Breast epithelium (tissue), 4 donors: ENCODE measurements at places on chromosomes 13 and 19.
A peak's percentile ranks its signal among the peaks of the same experiment; 100 is the strongest.

- H3K4me3 ChIP-seq: no peak overlapping the region
- no peak overlapping the region for H3K27ac ChIP-seq
- H3K36me3 ChIP-seq: no peaks in the 10 kb centered on the region
- no peaks in the 10 kb centered on the region for H3K4me1 ChIP-seq
- DNase-seq: no peak
Observed at GRCh38 chr13:89136678-89137077, 1465.5 kb downstream of the SLITRK5 start.

GRCh38 chr13:28530729-28531076, 35.8 kb upstream of the FLT1 start:
- DNase-seq: no peak
- H3K4me1 ChIP-seq: no peaks in the 10 kb centered on the region
- no peaks in the 10 kb centered on the region for H3K27me3 ChIP-seq

DNA sequence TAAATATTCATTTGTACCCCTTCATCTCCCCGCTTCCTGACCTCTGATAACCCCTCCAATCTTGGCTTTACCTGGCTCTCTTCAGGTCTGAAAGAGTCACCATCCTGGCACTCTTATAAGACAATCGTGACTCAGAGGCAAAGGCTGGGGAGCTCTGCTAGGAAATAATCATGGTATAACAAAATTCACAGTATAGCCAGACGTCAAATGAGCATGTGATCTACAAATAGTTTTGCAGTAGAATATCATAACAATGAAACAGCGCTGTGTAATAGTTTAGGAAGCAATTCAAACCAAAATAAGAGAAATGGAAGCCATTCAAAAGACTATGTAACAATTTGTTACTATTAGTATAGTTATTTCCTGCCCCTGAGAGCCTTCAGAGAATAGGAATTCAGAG, 34.2 kb downstream of the RXFP2 start:
- no peaks in the 10 kb centered on the region for H3K36me3 ChIP-seq
- no peak for DNase-seq
- no peak overlapping the region for H3K27ac ChIP-seq
- no peaks in the 10 kb centered on the region for H3K4me1 ChIP-seq
- H3K4me3 ChIP-seq: no peak overlapping the region

- no peak overlapping the region for H3K27ac ChIP-seq
- H3K27me3 ChIP-seq: no peaks in the 10 kb centered on the region
- DNase-seq: no peak
- no peaks in the 10 kb centered on the region for H3K36me3 ChIP-seq
- no peak overlapping the region for H3K4me3 ChIP-seq
Observed at GRCh38 chr19:763181-763580, 12.3 kb downstream of the MISP start.

DNA sequence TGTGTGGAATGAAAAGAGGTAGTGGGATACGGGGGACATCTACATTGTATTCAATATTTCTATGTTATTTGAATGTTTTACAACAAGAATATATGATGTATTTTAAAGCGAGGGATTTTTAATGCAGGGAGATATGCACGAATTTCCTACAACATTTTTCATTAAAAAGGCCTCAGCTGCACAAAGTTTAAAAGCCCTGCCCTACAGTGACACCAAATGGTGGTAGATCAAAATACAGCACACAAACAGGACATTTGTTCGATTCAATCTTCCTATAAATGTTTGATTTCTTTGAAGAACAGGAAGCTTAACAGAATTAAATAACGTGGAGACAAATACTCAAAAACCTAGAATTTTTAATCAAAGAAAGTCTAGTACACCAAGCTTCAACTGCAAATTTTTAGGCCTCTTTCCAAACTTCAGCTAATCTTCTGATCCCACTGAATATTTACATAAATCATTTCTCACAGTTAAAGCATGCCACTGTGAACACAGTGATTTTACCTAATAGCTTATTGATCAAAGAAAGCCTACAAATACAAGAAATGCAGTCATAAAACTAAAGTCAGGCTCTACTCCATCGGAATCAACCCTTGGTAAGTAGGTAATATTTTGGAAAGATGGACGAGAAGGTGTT, 257.2 kb downstream of the DIAPH3 start:
- H3K27me3 ChIP-seq: no peaks in the 10 kb centered on the region
- no peak overlapping the region for H3K27ac ChIP-seq
- no peak for DNase-seq
- no peak overlapping the region for H3K4me3 ChIP-seq
- H3K36me3 ChIP-seq: no peaks in the 10 kb centered on the region
- no peaks in the 10 kb centered on the region for H3K4me1 ChIP-seq

DNA sequence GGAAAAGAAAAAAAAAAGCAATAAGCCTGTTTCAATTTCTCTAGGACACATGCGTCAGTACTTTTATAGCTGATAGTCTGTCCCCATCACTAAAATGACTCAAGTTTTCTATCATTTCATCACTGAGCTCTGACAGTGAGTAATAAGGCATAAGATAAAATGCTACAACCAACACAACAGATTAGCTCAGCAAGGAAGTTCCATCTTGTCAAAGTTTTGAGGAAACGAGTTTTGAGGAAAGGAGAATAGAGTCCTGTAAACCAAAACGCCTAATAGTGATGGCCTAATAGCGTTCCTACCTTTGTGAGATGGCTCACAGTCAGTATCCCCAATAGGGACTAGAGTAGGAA, 145.1 kb downstream of the LACC1 start:
- no peak overlapping the region for H3K4me3 ChIP-seq
- DNase-seq: no peak
- no peaks in the 10 kb centered on the region for H3K36me3 ChIP-seq
- no peak overlapping the region for H3K27ac ChIP-seq
- H3K27me3 ChIP-seq: no peaks in the 10 kb centered on the region

DNA sequence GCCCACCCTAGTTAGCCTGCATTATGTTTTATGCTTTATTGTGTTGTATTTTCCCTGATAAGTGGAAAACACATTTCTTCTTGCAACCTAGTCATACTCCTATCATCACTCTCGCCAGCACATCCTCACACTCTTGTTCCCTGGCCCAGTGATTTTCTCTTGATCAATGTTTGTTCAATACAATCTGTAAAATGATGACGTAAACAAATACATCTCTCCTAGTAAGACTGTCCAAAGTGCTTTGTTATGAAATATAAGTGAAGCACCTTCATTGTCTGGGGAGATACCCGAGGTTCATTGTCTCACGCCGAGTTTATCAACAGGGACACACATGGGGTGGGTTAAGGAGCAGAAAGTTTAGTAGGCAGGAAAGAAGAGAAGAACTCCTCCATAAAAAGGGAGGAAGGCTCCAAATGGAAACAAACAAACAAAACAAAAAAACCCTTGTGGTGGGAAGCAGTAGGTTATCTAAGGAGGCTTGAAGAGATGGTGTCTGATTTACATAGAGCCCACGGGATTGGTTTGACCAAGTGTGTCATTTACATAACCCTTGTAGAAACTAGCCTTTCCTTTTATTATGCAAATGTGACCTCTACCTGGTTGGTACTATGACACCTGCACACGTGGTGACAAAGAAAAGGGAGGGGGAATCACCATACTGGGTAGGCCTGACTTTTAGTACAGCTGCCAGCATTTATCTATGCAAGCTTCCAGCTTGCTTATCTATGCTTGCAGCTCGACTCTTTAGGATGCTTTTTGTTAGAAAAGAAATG, 1317.9 kb upstream of the SPRY2 start:
- DNase-seq: no peak
- no peaks in the 10 kb centered on the region for H3K4me1 ChIP-seq
- H3K27me3 ChIP-seq: no peaks in the 10 kb centered on the region
- no peak overlapping the region for H3K4me3 ChIP-seq

- no peaks in the 10 kb centered on the region for H3K27me3 ChIP-seq
- no peak for DNase-seq
- no peak overlapping the region for H3K27ac ChIP-seq
- no peaks in the 10 kb centered on the region for H3K36me3 ChIP-seq
- no peaks in the 10 kb centered on the region for H3K4me1 ChIP-seq
Observed at GRCh38 chr13:72221276-72221962, 354.4 kb upstream of the DACH1 start.

GRCh38 chr13:66617786-66618185, 612.4 kb downstream of the PCDH9 start:
- no peak overlapping the region for H3K4me3 ChIP-seq
- no peaks in the 10 kb centered on the region for H3K36me3 ChIP-seq
- H3K27ac ChIP-seq: no peak overlapping the region
- H3K4me1 ChIP-seq: no peaks in the 10 kb centered on the region
- no peak for DNase-seq

GRCh38 chr13:34722922-34723321, 219.1 kb upstream of the NBEA start:
- H3K27ac ChIP-seq: no peak overlapping the region
- H3K4me3 ChIP-seq: no peak overlapping the region
- no peak for DNase-seq
- no peaks in the 10 kb centered on the region for H3K27me3 ChIP-seq
- H3K36me3 ChIP-seq: no peaks in the 10 kb centered on the region

- H3K4me1 ChIP-seq: no peaks in the 10 kb centered on the region
- H3K36me3 ChIP-seq: no peaks in the 10 kb centered on the region
- H3K27ac ChIP-seq: no peak overlapping the region
- no peak for DNase-seq
Observed at GRCh38 chr13:78198419-78198818, 279.8 kb upstream of the EDNRB start.

- H3K27me3 ChIP-seq: no peaks in the 10 kb centered on the region
- DNase-seq: no peak
- H3K36me3 ChIP-seq: no peaks in the 10 kb centered on the region
- peak overlapping the region; percentile 100 for H3K27ac ChIP-seq
- H3K4me1 ChIP-seq: no peaks in the 10 kb centered on the region
- H3K4me3 ChIP-seq: peak overlapping the region; percentile 45
Observed at GRCh38 chr19:18282788-18283141, 1.3 kb upstream of the JUND start.

- H3K27ac ChIP-seq: no peak overlapping the region
- H3K36me3 ChIP-seq: no peaks in the 10 kb centered on the region
- no peaks in the 10 kb centered on the region for H3K27me3 ChIP-seq
- DNase-seq: no peak
Observed at GRCh38 chr13:44819245-44819644, 170.0 kb downstream of the NUFIP1 start.

DNA sequence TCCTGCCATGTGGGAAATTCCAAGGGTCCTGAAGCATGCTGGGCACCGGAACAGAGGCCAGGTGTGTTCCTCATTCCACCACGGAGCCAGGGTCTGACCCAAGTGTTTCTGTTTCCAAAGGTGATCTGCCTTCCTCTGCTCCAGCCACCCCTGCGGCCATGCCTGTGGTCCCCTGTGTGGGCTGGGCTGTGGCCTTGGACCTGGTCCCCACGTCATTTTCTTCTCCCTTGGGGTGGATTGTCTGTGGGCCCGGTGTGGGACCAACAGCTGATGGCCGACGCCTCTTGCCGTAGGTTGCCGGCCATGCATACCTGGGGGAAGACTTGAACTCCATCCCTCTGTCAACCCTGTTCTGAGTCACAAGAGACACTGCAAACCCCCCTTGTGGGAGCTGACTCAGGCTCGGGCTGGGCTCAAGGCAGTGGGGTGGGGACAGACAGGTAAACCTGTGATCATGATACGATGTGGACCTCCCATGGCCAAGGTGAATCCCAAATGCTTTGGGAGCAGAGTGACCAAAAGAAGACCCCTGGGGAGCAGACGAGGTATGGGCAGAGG, 35.0 kb downstream of the ATP11A start:
- H3K27ac ChIP-seq: no peak overlapping the region
- H3K4me3 ChIP-seq: no peak overlapping the region
- no peaks in the 10 kb centered on the region for H3K36me3 ChIP-seq
- no peaks in the 10 kb centered on the region for H3K4me1 ChIP-seq

DNA sequence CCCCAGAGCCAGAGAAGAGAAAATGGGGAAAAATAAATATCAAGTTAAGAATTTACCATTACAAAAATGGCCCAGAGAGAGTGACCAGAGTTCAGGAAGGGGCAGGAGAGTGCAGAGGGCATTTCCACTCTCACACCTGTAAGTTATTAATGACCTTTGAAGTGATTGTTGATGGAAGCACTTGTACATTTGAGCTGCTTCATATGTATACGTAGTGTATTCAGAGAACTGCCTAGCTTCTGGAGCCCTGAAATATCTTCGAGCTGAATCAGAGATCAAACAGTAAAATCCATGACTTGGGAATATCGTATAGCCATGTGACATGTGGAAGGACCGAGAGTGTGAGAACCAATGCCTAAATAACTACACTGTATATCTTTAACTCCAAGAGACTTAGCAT, 49.2 kb upstream of the PCCA start:
- no peaks in the 10 kb centered on the region for H3K27me3 ChIP-seq
- H3K4me1 ChIP-seq: no peaks in the 10 kb centered on the region
- no peak overlapping the region for H3K27ac ChIP-seq
- DNase-seq: no peak
- no peaks in the 10 kb centered on the region for H3K36me3 ChIP-seq

DNA sequence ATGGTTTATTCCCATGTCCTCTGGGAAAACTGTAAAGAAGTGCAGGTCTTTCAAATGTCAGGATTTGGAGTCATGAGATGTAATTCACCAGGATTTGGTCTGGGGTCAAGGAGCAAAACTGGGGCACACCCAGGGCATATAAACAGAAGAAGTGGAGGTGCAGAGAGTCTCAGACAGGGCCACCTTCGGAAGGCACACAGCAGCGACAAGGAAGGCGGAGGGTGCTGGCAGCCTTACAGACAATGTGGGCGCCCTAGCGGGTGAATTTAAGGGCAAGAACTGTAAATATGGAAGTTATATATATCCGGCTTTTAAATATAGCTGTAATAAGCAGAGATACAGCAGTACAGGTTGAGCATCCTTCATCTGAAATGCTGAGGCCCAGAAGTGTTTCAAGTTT, 31.2 kb downstream of the DHRS12 start:
- H3K27me3 ChIP-seq: no peaks in the 10 kb centered on the region
- no peaks in the 10 kb centered on the region for H3K36me3 ChIP-seq
- H3K4me1 ChIP-seq: peaks cover 13% of the 10 kb centered on the region
- peak overlapping the region; percentile 97 for H3K27ac ChIP-seq
- no peak for DNase-seq
- H3K4me3 ChIP-seq: no peak overlapping the region

DNA sequence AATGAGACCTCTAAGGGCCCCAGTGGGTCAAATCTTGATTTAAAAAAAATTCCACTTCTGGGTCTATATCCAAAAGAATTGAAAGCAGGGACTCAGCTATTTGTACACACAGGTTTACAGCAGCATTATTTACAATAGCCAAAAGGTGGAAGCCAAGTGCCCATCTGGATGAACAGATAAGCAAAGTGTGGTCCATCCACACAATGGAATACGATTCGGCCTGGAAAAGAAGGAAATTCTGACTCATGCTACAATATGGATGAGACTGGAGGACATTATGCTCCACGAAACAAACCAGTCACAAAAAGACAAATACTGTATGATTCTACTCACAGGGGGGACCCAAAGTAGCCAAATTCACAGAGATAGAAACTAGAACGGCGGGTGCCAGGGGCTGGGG, 76.7 kb downstream of the CACNA1A start:
- no peaks in the 10 kb centered on the region for H3K4me1 ChIP-seq
- no peaks in the 10 kb centered on the region for H3K36me3 ChIP-seq
- no peak for DNase-seq

- H3K27ac ChIP-seq: peak overlapping the region; percentile 69
- no peak overlapping the region for H3K4me3 ChIP-seq
- no peaks in the 10 kb centered on the region for H3K36me3 ChIP-seq
- DNase-seq: no peak
- no peaks in the 10 kb centered on the region for H3K27me3 ChIP-seq
- H3K4me1 ChIP-seq: no peaks in the 10 kb centered on the region
Observed at GRCh38 chr13:24215126-24215525, 54.6 kb downstream of the SPATA13 start.

- H3K36me3 ChIP-seq: no peaks in the 10 kb centered on the region
- no peaks in the 10 kb centered on the region for H3K4me1 ChIP-seq
- H3K4me3 ChIP-seq: no peak overlapping the region
- H3K27ac ChIP-seq: no peak overlapping the region
Observed at GRCh38 chr13:106377931-106378662, 157.4 kb downstream of the EFNB2 start.
